RCC 7860 (cell line): ENCODE measurements at places on chromosomes 1 and 21.

DNA sequence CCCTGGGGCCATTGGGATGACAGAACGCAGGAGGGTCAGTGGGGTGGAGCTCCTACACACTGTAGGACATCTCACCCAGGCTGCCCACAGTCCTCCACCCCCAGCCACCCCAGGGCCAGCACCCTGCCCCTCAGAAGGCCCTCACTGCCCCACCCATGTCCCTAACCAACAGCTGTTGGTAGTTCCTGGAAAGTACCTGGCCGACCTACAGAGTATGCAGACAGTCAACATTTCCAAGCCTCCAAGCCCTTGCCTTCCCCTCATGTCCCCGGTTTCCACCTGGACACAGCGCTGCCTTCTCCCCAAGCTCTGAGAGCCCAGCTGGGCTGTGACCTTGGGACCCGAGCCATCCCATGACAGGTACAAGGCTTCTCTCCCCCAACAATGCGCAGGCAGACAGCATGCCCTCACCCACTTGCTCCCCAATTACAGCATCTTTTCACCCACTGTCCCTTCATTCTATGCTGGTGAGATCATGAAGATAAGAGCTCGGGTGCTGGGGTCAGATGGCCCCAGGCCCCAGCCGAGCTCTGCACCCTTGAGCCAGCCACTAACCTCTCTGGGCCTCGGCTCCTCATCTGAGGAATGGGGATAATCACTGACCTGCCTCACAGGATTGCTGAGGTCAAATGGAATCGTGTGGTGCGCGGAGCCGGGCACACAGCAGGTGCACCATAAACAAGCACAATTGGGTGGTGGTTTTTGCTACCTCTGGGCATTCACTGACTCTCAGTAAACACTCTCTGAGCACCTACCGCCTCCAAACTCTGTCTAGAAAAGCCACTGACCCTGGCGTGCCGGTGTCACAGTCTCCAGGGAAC, 11.2 kb downstream of the LAPTM5 start:
- DNase-seq = no peak

DNA sequence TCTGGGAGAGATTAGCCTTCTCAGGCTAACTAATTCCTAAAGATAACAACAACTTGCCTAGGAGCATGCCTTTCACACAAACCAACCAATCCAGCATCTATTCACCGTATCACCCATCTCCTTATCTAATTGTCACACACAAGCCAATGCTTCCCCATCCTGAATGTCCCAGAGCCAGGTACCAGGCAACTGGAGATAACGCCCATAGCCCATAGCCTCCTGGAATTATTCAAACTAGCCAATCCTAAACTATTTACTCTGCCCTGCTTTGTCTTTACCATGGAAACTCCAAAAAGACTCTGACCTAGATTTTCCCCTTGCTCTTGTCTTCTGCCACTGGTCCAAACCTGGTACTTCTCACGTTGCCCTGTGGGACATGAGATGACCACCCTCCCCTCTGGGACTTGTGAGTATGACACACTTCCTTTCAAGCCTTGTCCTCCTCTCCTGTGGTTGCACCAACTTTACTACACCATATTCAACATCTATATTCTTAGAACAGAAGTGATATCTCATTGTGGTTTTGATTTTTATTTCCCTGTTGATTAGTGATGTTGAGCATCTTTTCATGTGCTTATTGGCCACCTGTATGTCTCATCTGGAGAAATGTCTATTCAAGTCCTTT, 8.8 kb upstream of the ATG4C start:
- DNase-seq = no peak

DNA sequence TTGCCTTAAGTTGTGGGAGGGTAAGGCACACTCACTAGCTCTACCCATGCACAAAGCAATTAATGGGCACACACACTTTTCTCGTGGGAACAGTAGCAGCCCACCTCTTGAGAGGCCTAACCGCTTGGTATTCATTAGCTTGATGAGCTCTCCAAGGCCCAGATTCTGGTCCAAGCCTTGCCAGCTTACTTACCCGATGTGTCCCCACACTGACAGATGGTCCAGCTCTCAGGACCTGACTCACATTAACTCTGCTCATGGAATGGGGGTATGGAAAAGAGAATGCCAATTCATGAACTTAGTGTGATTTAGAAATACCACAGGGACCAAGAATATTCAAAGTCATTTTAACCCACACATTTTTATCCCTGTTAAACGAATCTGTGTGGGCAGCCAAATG, 106.8 kb upstream of the CACHD1 start:
- DNase-seq = no peak

GRCh38 chr1:8496473-8496872, 178.6 kb downstream of the SLC45A1 start:
- no peak for DNase-seq

- DNase-seq = peak; percentile 99
Observed at GRCh38 chr1:183989078-183989577, 48.4 kb downstream of the COLGALT2 start.

DNA sequence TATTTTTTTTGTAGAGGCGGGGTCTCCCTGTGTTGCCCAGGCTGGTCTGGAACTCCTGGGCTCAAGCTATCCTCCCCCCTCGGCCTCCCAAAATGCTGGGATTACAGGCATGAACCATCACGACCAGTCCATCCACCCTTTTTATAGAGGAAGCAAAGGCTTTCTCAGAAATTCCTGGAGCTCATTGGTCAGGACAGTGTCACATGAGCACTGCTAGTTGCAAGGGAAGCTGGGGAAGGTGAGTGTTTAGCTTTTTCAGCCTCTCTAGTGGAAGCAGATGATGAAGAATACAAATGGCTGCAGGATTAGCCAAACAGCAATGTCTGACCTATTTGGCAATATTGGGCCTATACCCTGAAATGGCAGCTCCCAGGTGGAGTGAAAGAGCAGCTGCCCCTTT, 8.0 kb downstream of the IGFN1 start:
- DNase-seq = no peak

DNA sequence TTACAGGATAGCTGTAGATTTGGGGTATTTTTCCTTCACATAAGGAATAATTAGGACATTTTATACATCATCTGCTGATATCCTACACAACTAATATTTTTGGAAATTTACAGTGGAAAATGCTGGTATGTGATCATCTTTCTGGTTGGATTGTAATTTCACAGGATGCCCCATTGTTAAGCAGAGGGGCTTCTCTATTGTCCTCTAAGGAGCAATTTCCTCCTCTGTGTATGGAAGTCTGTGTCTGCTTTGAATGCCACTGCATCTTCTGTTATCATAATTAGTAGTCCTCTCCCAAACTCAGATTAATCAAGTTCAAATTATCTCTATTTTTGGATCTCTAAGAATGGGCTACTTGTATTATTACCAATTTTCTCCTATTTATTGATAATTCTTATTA, 988.1 kb upstream of the B3GALT2 start:
- no peak for DNase-seq

- DNase-seq = peak; percentile 19
Observed at GRCh38 chr1:105485207-105485606, 1571.3 kb upstream of the PRMT6 start.

DNA sequence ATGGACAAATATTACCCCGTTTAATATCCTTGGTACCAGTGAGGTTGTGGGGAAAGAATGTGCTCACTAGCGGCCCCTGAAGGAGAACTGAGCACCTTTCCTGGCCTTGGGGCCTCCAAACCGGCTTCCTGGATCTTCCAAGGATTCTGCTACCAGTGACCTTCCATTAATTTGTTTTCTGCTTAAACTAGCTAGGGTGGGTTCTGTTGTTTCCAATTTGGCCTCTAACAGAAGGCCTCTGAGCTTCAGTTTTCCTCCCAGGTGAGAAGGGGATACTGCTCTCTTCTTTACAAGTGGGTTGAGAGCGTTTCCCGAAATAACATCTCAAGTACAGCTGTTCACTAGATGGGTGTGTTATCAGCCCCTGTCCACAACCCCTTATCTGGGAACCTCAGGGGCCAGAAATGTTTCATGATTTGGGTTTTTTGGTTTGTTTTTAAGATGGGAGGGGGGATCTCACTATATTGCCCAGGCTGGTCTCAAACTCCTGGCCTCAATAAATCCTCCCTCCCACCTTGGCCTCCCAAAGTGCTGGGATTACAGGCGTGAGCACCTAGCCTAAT, 16.9 kb upstream of the IFNGR2 start:
- no peak for DNase-seq

DNA sequence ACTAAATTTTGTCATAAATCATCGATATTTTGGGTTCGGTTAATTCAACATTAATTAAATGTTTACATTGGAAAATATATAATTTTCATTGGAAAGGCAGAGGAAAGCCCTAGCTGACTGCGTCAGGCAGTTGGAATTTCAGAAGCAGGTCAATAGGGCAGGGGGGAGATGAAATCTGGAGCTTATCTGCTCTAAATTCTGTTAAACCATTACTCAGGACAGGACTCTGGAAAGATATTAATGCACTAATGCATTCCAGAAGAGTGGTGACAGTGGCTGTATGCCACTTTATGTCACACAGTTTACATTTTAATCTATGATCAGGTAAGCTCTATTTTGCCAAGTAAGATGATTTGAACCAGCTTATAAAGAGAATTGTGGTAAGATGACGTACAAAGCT, 153.0 kb upstream of the B3GALT2 start:
- DNase-seq = no peak

DNA sequence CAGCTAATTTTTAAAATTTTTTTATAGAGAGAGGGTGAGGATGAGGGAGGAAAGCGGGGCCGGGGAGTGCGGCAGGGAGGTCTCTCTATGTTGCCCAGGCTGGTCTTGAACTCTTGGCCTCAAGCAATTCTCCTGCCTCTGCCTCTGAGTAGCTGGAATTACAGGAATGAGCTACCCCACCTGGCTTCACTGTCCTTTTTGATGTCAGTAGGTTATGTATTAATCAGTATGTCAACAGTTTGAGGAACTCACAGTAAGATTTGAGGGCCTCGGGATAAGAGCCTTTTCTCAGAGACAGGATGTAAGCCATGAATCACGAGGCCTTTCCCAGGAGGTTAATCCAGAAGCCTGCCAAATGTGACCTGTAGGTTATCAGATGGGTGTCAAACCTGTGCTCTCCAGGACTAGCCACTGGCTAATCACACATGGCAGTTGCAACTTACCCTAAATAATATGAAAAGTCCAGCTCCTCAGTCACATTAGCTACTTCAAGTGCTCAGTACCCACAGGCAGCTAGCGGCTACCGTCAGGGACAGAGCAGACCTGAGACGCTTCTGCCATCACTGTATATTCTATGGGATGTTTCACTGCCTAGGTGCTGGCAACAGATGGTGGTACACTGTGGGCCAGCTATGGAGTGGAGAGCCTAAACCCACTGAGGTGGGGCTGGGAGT, 33.1 kb downstream of the TRIM67 start:
- peak; percentile 97 for DNase-seq

DNA sequence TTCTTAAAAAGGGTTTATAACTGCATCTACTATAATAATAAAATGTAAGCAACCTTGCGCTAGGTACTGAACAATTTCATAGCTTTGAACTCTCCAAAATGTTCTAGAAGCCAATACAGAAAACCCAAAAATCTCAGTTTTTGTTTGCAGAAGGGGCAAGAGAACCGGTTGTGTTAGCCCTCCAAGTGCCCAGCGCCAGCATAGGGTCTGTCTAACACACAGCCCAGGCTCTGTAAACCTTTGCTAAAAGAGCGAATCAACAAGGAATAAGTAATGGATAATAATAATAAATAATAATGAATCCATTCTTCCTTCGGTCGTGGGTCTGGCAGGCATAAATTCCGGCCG, 333 bp upstream of the CHAF1B start:
- no peak for DNase-seq
